ENCODE measurements at places on chromosomes 7 and 10.

DNA sequence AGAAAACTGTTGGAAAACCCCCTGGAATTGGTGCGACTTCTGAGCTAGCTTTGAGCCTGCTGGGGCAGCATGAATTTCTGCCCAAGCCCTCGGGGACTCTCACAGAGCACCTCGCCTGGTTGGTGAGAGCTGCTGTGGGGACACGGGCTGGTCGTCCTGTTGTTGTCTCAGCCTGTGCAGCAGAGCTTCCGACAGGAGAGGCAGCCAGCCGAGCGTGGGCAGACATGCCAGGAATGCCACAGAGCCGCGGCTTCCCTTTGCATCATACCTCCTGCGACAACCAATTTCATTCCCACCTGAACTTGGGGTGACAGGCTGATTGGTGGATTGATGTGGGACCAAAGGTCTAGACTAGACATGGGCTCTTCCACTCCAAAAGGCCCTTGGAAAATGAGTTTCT lies 60.2 kb upstream of the NRBF2 start:
- no peak for DNase-seq

GRCh38 chr7:84277628-84278224 lies 83.1 kb upstream of the SEMA3A start:
- DNase-seq, result no peak

- no peak for DNase-seq
These were observed 412.9 kb downstream of the GALNT17 start for GRCh38 chr7:71544816-71545215.

GRCh38 chr7:39464350-39465054 lies 101.7 kb upstream of the YAE1 start:
- DNase-seq, result no peak

DNA sequence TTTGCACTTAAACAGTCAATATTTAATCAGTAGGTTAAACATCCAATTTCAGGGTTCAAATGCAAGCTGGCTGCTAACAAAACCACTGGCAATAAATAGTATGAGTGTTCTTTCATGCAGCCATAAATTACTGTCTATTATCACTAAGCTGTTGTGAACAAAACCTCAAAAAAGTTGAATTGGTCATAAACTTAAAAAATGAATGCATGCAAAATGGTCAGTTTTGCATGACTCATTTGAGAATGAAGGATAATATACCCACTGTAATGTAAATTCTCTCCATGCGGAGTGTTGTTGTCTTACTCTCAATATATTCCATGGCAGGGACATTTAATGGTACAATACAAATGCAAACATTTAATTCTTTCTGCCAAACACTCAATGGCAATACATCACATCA lies 226.4 kb downstream of the MAGI2 start:
- no peak for DNase-seq

DNA sequence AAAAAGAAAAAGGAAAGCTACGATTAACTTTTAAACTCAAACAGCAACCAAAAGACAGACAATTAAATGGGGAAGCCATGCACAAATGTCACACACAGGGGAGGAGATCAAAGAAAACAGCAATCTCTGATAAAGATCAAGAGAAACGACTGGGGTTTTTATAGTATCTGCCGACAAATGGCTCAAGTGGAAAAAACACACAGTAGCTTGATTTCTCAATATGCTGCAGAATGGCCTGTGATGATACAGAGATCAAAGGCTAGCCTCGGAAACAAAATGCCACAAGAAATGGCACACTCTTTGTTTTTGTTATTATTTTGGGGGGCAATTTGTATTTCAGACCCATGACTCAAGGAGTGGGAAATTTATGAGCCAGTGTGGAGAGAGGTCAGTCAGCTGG lies 126.1 kb downstream of the TEX36 start:
- DNase-seq, result no peak
